Activated CD4-positive, alpha-beta memory T cell treated with anti-CD3 and anti-CD28 coated beads for 36 hours (primary cell): ENCODE measurements at places on chromosomes 6 and 20. TPM values are rescaled to one million over a fixed set of nuclear protein-coding genes. Genes with fewer than 3 reads are reported as not detected.
A peak's percentile ranks its signal among the peaks of the same experiment; 100 is the strongest.

Gene OVOL2
- total RNA-seq = not detected

Gene WFDC12
- not detected for total RNA-seq

Gene SLC32A1
- not detected for total RNA-seq

Gene AFG1L
- 5.3 TPM for total RNA-seq

Gene SLC35D3
- total RNA-seq = not detected

Gene REM1
- not detected for total RNA-seq

Gene BANF2
- not detected for total RNA-seq

Gene CUL7
- 23.2 TPM for total RNA-seq

Gene CLPSL1
- total RNA-seq = not detected

Gene SEMG1
- total RNA-seq = not detected

Gene CPXM1
- total RNA-seq = 2.3 TPM

DNA sequence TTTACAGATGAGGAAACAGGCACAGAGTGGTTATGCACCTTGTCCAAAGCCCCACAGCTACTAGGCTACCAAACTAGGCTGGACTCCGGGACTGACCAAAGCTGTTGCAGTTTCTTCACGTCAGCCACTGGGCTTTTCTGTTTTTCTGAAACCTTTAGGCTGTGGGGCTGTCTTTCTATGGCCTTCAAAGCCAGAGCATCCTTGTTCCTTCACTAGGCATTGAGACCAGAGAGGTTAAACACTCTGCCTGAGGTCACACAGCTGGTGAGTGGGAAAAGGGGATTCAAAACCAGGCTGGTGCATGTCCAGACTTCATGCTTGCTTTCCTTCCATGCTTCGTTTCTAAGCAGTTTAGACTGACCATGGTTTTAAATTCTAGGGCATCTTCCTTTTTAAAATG is 97.5 kb upstream of the KCNG1 start:
- no peak for DNase-seq

GRCh38 chr6:37175332-37176267 is 5.6 kb downstream of the PIM1 start:
- DNase-seq = no peak

GRCh38 chr20:25239387-25240370 is 8.2 kb upstream of the PYGB start:
- no peak for DNase-seq

DNA sequence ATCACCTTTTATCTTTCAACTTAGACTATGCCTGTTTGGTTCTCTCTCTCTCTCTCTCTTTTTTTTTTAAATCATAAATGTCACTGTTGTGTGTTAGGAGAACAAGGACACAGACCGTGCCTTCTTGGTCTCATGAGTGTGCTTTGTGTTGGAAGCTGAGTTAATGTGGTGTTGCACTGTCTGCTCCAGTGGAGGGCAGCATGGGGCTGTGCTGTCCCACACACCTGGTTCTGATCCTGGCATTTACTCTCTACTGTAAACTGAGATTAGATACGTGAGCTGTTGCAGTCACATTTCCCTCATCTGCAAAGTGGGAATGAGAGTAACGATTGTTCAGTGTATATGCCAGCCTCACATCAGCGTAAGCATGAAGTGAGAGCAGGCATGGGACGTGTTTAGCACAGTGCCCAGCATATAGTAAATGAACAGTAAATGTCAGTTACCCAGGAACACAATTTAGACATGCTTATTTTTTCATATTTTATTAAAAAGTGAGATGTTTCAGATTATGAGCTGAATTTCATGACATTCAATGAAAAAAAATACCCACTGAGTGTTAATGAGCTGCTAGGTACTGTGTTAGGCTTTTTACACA is 161.1 kb downstream of the FARS2 start:
- peak; percentile 16 for DNase-seq

- no peak for DNase-seq
These were observed 2.7 kb downstream of the MYT1 start for GRCh38 chr20:64166721-64167615.

- peak; percentile 29 for DNase-seq
These were observed 855 bp upstream of the GFOD1 start for GRCh38 chr6:13488015-13488895.

- DNase-seq = no peak
These were observed 77.2 kb downstream of the BACH2 start for GRCh38 chr6:90219209-90219985.

GRCh38 chr6:90819483-90819882 is 232.6 kb upstream of the MAP3K7 start:
- DNase-seq = no peak

DNA sequence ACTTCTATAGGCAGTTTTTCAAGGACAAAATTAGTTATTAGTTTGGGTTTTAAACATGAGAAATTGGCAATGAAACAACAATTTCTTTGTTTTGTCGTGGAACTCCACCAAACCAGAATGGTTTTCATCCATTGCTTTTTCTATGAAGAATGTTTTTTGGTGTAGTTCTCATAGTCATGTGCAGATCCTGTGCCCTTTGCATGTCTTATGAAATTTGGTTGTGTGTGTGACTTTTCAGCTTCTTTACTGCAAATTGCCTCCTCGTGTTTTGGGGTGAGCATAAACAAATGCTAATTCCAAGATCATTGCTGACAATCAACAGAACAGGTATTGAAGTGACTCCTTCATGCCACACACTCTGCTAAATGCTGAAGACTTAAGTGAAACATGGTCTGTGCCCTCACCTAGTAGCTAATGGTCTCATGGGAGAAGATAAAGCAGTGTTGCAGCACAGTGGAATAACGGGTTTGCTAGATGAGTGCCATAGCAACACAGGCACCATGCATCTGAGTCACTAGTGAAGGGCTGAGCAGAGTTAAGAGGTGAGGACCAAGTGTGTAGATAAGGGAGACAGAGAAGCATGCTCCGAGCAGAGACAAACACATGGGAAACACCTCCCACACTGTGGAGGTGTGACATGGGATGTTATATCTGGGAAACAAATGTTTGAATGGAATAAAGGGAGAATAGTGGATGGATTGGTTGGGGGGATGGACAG is 120.0 kb downstream of the SLC16A10 start:
- no peak for DNase-seq

GRCh38 chr6:16760516-16761470 is at the start of gene ATXN1:
TSS of gene ATXN1 (minus strand) at chr6:16761460.
- DNase-seq = peak; percentile 61

GRCh38 chr6:170438402-170438753 is 114.7 kb downstream of the PSMB1 start:
- peak; percentile 71 for DNase-seq

GRCh38 chr6:134117409-134117808 is 65.0 kb upstream of the SLC2A12 start:
- DNase-seq = peak; percentile 10

DNA sequence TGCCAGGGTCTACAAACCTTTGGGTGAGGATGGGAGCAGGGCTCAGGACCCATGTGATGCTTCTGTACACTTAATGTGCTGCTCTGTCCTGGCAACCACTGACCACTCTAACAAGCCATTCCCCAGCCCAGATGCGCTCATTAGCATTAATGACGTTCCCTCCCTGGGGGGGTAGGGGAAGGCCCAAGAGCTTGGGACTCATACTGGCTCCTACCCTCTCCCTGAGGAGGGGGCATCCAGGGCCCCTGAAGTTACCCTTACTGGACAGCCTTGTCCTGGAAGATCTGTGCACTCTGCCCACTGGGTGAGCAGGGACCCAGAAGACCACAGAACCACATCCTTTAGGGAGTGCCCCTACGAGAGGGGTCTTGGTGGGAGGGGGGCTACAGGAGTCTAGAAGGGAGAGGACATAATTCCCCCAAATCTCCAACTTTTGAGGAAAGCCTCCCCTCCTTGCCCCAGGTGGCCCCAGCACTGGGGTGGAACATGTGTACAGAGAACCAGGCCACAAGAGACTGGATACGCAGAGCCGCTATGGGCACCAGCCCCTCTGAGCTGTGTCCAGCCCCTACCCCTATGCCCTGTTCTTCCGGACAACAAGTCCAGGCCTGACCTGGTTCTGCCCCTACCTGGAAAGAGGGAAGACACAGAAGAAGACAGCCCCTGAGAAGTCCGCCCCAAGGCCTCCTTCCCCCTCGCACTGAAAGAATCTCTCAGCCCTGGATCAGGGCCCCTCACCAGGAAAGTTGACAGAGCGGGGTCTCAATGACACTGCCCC is 1.4 kb downstream of the TEAD3 start:
- no peak for DNase-seq

DNA sequence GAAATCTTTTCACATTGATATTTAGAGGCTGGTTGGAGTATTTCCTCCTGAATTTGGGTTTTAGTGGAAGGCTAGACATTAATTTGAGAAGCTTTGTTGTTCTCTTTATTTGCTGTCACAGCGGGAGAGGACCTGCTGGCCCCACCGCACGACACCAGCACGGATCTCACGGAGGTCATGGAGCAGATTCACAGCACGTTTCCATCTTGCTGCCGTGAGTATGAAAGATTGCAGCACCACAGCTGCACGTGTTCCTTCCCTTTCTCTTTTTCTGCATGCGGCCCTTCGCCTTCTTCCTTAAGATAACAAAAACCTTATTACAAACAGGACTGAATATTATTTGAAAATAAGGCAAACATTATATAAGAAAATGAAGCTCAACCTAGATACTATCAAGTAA is 555.5 kb downstream of the UTRN start:
- DNase-seq = no peak

GRCh38 chr20:48635791-48636267 is 192.0 kb downstream of the PREX1 start:
- DNase-seq = peak; percentile 83

- DNase-seq = no peak
These were observed 8.9 kb downstream of the PTPRK start for GRCh38 chr6:128511506-128511905.

DNA sequence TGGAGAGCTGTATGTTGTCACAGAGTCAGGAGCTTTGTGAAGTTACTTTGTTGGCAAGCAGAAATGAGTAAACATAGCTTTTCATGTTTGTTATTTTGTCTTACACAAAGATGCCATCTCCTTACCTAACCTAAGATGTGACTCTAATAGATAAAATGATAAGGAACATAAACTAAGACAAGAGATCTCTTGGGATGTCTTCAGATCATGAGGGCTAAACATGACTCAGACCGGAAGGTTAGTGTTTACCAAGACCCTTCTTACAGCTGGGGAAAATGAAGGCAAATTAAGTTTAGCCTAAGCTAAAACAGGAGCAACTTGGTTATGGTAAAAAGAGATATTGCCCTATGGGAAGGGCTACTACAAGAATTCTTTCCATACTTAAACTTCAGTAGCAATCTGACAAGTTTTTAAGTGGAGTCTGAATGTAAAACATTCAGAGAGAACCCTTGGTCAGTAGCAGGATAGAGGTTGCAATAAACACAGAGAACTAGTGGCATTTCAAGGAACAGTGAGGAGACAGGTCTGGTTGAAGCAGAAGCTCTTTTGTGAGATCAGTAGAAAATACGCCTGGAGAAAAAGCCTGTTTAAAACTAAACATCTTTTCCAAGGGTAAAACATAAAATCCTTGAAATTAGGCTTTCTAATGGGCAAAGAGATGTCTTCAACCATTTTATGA is 29.9 kb downstream of the SGK1 start:
- DNase-seq = no peak

DNA sequence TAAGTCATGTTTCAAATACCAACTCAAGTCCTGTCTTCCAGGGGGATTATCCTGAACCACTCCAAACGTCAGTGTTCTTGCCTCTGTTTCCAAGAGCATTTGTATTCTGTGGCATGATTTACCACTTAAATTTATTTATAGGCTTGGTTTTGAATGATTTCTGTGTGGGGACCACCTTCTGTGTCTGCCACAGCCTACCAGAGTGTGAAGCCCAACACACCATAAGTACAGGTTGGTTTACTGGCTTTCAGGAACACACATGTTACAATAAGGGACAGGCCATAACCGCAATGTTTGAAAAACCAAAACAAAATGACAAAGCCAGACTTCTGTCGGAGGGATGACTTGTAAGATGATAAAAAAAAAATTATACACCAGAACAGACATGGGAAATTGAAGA is 56.5 kb upstream of the MAP3K7 start:
- no peak for DNase-seq

DNA sequence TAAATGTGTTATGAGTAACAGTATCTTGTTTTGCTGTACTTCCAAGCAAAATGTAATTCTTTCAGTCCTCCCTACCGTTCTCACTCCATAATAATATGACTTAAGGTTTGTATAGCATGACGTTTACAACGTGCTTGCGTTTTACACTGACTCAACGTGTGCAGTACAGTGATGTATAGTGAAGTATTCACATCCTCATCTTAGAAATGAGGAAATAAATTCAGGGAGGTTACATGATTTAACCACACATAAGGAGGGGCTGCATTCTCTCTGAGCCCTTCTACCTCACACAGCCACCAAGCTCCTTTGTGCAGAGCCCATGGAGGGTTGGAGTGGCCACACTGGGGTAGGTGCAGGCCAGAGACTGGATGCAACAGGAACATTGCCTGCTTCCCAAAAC is 164.5 kb downstream of the MTHFD1L start:
- DNase-seq = no peak

- no peak for DNase-seq
These were observed 573.3 kb downstream of the PKHD1 start for GRCh38 chr6:51513891-51514747.

DNA sequence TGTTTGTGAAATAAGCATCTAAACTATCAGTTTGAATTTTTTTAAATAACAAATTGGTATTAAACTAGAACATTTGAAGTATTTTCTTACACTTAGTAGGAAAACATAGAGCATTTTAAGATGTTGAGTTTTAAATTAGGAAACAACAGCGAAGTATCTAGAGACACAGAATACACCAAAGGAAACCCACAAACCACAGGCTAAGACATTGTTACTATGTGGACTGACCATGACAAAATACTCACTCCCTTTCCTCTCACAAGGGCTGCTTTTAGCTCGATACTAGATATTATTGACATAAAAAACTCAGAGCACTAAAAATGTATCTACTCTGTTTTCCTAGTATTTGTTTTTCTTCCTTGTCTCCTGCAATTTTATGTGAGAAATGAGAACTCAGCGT is 266.0 kb upstream of the CITED2 start:
- no peak for DNase-seq

DNA sequence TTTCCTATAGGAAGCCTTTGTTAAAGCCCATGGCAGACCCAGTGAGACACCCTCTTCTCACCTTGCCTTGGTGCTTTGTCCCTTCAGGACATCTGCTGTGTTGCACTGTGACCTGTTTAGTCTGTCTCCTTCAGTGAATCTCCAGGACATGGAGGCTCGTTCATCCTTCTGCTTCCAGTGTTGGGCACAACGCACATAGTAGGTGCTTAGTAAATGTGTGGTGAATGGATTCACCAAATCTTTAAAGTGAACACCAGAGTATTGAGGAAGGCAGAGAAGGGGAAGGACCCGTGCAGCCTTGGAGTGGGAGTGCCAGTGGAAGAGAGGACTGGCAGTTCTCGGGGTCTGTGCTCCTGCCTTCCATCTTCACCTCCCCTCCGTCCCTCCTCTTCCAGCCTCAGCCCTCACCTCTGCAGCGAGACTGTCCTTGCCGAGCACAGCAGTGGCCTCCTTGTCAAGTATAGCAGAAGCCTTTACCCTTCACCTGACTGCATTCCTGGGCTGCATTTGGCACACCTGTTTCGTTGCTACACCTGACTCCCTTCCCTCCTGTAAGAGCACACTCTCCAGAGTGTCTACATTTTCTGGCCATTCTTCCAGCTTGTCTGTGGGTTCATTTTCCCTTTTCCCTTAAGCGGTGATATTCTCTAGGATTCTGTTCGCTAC is 49.2 kb downstream of the ARID1B start:
- no peak for DNase-seq

GRCh38 chr6:25057111-25057905 is 121.5 kb upstream of the RIPOR2 start:
- DNase-seq = no peak

GRCh38 chr6:127347178-127347577 is 3.8 kb upstream of the ECHDC1 start:
- no peak for DNase-seq

GRCh38 chr6:63442870-63443269 is 123.1 kb upstream of the LGSN start:
- no peak for DNase-seq
